Stimulated activated naive CD8-positive, alpha-beta T cell treated with anti-CD3 and anti-CD28 coated beads, Interleukin-15, amount 100 ng/mL, for 72 hours (primary cell): ENCODE measurements at places on chromosomes 7 and 10.

GRCh38 chr10:22791665-22792064, 77.3 kb upstream of the PIP4K2A start:
- no peak for DNase-seq

- DNase-seq: no peak
Observed at GRCh38 chr7:136050462-136050847, 73.3 kb upstream of the MTPN start.

DNA sequence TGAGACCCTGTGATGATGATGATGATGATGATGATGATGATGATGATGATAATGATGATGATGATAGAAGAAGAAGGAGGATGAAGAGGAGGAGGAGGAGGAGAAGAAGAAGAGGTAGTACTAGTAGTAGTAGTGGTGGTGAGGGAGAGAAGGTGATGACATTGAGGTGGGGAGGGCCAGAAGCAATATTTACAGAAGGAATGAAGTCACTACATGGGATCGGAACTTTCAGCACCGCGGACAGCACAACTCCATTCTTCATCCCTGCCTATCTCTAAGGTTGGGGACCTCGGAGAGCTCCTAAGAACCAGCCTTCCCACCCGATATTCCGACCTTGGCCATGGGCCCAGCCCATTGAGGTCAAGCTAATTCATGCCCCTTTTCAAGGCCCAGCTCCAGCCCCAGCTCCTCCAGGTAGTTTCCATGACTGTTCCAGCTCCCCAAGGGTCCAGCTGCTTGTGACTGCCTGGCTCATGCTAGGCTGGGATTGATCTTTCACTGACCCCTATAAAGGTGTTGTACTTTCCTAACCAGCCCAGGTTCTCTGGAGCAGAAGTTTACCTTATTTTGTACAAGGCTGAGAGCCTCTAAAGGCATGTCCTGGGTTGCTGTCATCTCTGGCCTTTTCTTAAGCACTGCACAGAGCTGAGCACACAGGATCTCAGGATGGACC, 10.3 kb downstream of the CRHR2 start:
- DNase-seq: no peak

- DNase-seq: no peak
Observed at GRCh38 chr10:62093863-62094291, 174.8 kb downstream of the RTKN2 start.

GRCh38 chr7:47811632-47812380, 136.5 kb downstream of the PKD1L1 start:
- no peak for DNase-seq

- DNase-seq: no peak
Observed at GRCh38 chr10:28316696-28317095, 13.8 kb upstream of the MPP7 start.

DNA sequence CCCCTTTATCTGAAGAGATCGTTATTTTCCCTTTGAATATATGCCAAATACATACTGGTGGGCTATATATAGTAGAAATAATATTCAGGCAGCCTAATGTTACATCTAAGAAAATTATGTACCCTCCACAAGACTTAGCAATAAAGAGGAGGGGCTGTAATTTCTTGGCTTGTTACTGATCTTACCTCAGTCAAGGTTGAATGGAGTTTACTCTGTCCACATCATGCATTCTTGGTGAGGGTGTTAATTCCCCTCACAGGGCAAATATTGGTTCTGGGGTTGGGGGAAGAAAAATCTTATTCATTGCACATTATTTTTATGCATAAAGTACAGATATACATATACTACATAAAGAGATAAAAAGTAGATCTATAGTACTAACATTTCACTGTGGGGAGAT, 145.8 kb upstream of the ANK3 start:
- DNase-seq: no peak

DNA sequence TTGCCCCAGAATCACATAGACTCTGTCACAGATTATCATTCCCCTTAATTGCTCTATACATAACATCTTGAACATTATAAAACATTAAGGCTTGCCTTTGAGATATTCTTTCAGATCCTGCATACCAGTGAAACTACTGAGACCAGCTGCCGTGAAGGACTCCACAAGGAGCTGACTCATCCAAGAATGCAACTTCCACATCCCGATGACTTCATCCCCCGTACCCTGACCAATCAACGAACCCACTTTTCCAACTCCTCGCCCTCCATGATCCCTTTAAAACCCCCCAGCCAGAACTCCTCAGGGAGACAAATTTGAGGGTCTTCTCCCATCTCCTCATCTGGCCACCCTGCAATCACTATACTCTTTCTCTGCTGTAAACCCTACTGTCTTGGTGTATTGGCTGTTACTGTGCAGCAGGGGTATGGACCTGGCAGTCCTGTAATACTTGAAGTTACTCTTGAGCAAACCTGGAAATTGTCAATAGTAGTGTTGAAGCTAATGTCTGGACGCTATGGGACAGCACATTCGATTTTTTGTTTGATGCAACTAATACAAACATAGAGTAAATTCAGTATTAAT, 49.8 kb downstream of the HTR5A start:
- no peak for DNase-seq

DNA sequence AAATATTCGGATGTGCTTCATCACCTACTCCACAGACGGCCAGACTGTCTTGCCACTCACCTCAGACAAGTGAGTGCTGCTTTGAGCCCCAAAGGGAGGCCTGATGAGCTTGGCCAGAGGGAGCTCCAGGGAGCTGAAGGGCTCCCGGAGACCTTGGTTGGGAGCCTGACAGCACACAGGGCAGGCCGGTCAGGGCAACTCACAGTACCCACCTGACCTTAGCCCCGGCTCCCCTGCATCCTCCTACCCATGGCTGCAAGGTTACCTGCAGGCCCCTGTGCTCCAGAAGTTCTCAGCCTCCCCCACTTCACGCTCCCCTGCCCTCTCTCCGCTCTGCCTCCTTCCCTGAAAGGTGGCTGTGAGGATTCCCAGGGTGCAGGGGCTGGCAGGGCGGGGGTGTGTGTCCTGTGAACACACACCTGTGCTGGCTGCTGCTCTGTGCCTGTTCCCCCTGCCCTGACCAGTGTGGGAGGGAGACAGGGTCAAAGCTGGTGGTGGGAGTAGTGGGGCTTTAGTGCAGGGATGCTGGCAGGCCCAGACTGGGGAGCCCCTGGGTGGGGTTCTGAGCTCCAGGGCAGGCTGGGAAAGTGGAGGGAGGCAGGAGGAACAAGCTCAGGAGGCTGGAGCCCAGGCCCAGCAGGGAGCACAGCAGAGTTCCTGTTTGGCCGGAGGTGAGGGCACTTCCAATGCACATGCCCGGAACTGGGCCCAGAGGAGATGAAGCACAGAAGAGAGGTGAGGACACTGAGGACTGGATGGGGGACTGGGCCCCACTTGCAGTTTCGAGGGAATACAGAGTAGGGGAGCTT, 7.2 kb downstream of the ANTXRL start:
- no peak for DNase-seq

GRCh38 chr10:12389154-12389734, 39.9 kb downstream of the CAMK1D start:
- no peak for DNase-seq

- peak; percentile 76 for DNase-seq
Observed at GRCh38 chr7:135281363-135281949, 47.8 kb downstream of the STRA8 start.

- DNase-seq: no peak
Observed at GRCh38 chr10:100158044-100158805, 27.6 kb downstream of the ERLIN1 start.

DNA sequence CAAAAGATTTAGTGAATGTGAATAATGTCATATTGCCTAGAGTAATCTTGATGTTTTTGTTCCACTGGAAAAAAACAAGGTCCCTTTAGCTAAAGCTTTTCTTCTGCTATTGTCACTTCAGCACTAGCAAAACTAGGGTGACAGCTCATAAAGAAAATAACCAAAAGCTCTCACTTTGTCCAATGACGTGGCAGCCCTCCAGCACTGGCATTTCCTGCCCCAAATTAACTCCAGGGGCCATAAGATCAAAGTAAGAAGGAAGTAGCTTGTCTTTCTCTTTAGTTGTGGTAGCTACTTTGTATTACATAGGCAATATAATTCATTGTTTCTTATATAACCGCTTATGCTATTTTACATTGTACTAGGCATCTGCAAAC, 47.3 kb downstream of the LRRN3 start:
- DNase-seq: peak; percentile 78

DNA sequence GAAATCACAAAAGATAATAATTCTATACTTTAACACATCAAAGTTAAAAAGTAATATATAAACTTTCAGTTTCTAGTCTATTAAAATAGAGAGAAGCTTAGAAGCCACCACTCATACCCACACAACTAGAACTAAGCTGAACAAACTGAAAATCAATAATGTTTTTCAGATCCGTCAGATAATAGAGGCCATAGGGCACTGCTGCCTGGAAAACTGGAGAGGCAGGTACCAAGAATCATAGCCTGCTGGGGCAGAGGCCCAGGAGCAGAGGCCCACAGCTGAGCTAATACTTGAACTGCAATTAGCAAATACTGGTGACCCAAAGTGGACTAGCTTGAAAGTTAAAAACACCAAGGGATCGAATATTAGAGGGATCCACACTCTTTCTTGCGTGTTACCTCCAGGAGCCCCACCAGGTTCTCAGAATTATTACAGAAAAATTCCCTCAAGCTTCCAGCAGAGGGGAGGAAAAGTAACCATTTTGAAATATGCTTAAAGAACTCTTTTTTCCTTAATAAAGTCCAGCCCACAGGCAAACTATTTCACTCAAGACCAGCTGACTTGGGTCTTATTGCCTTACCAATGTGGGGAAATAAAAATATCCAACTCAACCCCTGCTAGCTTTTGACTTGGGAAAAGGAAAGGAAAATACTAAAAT, 774.1 kb upstream of the IGFBP3 start:
- no peak for DNase-seq

DNA sequence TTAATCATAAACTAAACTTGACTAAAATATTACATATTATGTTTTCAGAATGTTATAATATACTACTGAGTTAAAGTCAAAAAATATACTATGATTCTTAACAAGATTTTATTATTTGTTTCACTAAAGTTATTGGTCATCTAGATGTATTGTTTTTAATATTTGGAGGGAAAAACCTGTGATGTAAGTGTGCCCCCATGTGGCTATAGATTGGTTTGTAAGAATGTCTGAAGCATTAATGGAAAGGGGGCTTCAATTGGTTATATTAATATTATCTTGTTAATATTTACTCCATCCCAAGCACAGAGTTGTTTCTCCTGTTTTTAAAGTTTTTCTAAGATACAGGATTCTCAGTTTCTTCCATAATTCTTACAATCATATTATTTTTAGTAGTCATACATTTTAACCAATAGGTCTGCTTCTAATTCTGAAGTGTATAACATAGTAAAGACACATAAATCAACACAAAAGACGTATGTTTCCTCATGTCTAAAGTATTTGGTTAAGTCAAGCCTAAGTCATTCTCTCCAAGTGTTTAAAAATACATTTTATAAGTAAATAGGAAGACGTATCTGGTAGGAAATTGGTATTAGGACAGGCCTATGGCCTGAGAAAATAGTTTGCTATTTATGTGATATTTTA, 58.0 kb downstream of the GNAT3 start:
- DNase-seq: no peak

GRCh38 chr7:47039904-47040303, 542.0 kb downstream of the TNS3 start:
- DNase-seq: no peak

- DNase-seq: no peak
Observed at GRCh38 chr10:34808801-34809745, 6.0 kb downstream of the PARD3 start.

DNA sequence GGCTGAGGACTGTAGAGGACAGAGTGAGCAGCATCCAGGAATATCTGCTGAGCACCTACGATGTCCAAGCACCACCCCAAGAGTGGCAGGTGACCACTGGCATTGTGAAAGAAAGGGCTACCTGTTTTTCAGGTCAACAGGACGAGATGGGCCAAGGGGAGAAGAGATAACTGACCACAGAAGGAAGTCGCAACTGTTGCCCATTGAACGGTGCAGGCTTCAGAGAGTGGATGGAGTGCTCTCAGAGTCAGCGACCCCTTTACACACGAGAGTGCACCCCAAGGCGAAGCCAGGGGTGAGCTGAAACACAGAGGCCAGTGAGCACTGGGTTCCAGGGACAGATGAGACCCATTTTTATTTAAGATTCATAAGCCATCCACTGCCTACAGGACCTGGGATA, 42.3 kb downstream of the HIPK2 start:
- no peak for DNase-seq

DNA sequence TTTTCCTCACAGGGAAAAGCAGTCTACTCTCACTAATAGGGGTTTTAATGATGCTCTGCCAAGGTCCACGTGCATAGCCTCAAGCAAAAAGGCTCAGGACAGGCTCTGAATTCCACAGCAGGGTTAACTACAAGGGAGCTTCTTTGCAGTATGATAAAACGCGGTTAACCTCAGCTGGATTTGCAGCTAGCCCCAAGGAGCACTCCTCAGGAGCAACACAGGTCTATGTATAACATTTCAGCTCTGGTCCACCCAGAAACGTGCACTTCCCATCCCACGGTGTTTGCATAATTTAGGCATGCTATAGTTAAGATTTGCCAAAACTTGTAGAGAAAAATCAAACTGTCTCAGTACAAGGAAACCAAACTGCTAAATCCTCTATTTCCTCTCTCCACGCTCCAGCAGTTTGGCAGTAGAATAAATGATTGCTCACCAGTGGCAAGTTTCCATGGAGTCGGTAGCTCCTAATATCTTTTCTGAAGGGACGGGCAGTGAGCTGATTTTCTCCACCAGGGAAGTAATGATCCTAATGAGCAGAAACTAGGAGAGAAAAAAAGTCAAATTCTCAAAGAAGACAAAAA, 13.1 kb upstream of the ASB4 start:
- no peak for DNase-seq

DNA sequence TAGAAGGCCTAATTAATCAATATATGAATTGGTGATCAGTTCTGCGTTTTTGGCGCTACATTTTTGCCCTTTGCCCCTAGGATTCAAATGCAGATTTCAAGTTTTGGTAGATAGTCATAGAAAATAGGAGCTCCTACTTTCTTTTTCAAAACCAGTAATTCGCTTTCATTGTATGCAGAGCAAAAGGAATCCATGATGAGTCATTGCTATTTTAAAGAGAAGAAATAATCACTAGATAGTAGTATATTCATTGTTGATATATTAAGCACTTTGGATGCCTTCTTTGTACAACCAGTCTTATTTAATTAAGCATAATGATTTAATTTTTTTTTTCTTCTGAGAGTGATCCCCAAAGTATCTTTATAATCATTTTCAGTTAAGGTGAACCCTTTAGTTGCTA, 50.3 kb downstream of the CSTF2T start:
- DNase-seq: no peak

GRCh38 chr7:101589052-101589451, 40.0 kb downstream of the MYL10 start:
- no peak for DNase-seq

DNA sequence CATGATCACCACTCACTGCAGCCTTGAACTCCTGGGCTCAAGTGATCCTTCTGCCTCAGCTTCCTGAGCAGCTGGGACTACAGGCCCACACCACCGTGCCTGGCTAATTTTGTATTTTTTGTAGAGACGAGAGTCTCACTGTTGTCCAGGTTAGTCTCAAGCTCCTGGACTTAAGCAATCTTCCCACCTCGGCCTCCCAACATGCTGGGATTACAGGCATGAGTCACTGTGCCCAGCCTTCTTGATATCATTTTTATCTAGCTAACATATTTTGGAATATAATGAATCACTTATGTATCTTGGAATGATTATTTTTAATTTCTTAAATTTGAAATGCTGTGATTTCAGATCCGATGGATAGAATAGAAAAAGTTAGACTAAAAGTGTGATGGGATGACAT, 18.4 kb downstream of the ARL4A start:
- DNase-seq: no peak

- DNase-seq: peak; percentile 32
Observed at GRCh38 chr10:110764793-110765512, 106.8 kb upstream of the PDCD4 start.
